ENCODE measurements at places on chromosomes 3 and 15.

- no peak for DNase-seq
Observed at GRCh38 chr15:80199869-80200268, 47.1 kb downstream of the FAH start.

- no peak for DNase-seq
Observed at GRCh38 chr15:94793641-94794040, 562.3 kb downstream of the MCTP2 start.

DNA sequence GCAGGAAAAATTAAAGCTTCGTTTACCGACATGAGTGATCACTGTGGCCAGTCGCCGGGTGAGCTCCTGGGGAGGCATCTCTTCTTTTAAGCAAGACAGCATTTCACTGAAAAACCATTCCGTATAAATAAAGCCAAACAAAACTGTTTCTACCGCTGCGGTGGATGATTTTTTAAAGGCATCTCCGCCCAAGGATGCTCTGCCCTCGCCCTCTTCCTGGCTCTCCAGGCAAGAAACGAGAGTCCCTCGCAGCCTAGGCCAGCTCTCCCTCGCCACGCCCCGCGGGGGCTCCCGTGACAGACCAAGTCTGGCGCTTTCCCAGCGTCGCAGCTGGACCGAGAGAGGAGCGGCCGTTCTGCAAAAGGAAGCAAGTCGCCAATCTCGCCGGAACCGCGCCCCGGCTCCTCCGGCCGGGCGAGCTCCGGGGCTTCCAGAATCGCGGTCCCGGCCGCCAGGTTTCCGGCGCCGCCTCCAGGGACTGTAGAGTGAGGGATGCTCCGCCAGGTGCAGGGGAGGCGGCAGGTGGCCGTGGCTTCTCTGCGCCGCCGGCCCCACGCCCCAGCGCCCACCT, 458 bp downstream of the MCF2L2 start:
- peak; percentile 74 for DNase-seq

- no peak for DNase-seq
Observed at GRCh38 chr3:110349295-110349694, 722.3 kb upstream of the NECTIN3 start.

- no peak for DNase-seq
Observed at GRCh38 chr3:101819649-101820206, 29.6 kb upstream of the NFKBIZ start.

DNA sequence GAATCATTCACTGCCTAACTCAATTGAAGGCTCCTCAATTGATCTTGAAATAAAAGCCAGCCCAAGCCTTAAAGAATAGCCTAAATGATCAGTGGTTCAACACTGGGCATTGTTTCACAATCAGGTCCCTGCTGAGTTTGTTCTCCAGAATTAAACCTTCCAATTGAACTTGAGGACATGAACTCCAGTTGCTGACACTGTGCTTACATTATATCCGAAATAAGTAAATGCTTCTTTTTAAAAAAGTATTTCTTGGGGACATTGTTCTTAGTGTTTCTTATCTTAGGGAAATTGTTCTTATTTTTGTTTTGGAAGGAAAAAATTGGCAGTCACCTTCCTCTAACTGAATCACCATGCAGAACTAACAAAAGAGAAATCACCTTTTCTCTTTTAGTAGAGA, 450.2 kb downstream of the RBMS3 start:
- no peak for DNase-seq

DNA sequence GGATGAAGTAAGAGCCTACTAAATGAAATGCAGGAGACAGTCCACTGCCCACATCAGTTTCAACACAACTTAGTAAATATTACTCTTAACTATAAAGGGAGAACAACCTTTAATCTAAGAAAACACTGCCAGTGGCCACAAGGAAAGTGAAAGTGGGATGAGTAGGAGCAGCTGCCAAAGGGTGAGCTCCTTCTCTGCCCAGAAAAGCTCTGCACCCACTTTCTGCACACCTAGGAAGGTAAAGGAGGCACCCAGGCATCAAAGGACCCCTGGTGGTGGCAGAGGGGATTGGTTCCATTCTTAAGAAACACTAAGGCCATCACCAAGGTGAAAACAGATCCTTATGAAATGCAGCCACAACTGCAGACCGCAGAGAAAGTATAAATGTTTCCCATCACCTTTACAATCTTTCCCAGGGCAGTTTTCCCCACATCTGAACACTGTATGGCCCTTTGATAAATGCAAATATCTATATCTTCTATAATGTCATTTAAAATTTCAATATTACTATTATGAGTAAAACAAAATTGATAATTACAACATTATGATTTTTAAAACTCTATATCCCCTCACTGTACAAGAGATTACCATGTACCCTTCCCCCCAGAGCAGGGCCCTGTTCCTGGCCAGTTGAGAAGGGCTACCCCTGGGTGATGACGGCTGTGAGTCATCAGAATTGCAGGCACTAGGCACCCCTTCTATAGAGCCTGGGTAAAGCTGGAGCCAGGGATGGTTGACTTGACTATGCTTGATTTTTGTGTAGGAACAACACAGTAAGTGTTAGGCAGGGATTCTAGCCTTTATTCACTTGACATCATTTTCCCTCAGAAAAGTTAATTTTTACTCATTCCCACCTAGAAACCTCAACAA, 92.0 kb downstream of the SNRK start:
- no peak for DNase-seq

GRCh38 chr15:70541511-70541910, 221.8 kb downstream of the UACA start:
- no peak for DNase-seq

DNA sequence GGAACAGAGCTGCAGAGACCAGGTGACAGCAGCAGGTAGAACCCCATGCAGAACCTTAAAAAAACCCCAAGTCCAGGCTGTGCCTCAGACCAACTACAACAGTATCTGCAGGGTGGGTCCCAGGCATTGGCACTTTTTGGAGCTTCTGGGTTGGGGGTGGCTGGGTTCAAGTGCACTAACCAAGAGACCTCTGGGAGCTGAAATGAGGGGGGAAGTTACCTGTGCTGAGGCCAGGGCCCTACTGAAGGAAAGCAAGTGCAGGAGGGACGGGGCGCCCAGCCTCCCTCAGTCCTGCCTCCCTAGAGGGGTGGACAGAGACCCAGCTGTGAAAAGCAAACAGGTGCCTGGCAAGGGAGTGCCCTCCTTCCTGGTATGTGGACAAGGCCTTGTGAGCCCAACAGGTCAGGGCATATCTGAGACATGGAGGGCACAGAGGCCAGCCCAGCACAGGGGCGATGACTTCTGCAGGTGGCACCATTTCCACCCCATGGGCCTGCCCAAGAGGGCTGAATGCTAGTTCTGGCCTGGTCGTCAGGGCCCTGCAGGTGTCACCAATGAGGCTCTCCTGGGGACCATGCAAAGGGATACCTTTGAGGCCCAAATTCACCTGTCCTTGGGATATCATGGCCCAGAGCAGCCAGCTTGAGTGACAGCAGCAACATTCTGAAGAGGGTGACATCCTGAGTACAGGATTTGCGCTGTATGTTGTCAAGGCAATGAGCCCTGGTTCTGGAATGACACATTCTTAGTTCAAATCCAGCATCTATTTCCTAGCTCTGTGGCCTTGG, 18.7 kb downstream of the CTSH start:
- DNase-seq: no peak

DNA sequence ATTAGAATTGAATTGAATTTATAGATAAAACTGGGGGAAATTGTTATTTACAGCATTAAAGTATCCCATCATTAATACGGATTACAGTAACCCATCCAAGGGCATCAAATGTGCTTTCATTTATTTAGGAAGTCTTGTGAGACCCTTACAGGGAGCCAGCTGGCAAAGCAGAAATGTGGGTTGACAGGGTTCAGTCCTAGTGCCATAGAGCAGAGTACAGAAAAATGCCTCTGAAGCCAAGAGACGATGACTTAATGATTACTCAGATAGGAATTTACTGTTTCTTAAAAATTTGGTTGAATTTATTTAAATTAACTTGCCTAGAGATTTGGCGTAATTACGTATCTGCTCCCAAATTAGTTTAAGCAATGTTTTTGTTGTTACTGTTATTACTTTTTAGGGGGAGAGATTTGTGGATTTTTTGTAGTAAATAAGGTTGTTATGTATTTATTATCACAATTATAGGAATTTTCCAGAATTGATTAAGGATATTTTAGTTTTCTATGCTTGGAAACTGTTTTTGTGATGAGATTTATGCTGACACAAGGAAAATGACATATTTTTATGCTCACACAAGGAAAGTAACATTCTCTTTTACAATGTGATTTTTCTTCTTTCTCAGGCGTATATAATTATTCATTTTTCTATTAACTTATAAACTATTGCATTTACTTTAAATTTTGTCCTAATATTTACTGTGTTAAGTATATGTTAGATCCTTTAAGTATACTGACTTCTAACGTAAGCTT, 152.0 kb downstream of the EPHA6 start:
- no peak for DNase-seq

GRCh38 chr15:49137861-49138260, 17.5 kb downstream of the COPS2 start:
- no peak for DNase-seq

GRCh38 chr15:78272316-78272715, 8.0 kb downstream of the DNAJA4 start:
- no peak for DNase-seq

DNA sequence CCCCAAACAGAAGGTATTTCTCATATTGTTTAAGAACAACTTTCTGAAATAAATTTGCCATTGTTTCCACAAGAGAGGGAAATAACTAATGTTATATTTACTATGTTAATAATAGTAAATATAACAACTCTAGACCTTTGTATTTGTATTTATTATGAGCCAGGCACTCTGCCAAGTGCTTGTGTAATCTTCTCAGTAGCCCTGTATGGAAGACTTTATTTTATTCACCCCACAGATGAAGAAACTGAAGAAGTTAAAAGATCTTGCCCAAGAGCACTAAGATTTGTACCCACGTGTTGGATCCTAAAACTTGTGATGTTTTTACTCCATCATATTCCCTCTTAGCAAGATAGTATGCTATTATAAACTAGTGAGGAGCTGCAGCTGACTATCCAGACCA, 12.0 kb upstream of the GNB4 start:
- DNase-seq: no peak

DNA sequence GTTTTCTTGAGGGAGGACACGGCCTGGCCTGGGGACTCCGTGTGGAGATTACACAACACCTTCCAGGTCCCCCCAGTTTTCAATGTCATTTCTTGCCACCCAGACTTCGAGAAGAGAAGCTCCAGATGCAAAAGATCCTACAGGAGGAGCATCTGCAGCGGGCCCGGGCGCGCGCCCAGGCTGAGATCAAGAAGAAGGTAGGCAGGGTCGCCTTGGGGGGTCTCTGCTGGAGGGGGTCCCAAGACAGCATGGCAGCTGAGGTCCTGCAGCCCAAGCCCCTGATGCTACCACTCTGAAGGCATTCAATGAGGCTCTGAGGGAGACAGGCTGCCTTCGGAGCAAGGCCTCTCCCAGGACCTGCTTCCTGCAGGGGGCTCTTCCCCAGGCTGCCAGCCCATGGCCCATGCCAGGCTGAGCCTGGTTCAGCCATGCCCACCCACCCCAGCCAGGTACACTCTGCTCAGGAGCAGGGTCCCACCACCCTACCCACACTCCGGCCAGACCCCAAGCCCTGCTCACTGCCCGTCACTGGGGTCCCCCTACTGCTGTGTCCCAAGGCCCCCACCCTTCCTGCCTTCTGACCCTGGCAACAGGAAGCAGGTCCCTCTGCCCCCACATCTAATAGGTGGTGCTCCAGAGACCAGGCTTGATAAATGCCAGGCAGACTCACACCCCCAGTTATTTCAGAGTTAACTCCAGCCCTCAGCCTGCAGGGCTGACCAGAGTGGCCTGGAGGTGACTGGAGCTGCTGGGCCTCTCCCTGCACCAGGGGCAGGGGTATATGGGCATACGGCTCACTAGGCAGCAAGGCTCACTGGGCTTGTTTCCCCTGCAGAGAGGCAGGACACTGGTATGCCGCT, 40.0 kb downstream of the ZXDC start:
- no peak for DNase-seq

- no peak for DNase-seq
Observed at GRCh38 chr3:29822071-29822470, 541.2 kb downstream of the RBMS3 start.

DNA sequence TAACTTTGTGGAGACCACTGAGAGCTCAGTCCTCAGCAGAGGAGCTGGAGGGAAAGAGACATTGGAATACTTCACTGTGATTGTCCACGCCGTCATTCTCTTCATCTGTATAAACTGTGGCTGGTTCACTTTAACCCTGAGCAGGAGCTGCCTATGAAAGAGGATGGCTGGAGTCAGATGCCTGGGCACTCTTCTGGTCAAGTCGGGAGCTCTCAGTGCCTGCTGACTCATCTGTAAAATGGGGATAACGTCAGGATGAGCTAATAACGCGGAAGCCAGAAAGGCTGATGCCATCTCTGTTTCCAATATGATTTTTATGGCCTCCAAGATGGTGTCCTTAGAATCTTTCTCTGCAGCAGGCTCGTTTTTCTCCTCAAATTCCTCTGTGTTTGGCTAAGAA, 51.6 kb upstream of the MRPS22 start:
- no peak for DNase-seq

GRCh38 chr15:99167640-99168039, 62.8 kb downstream of the SYNM start:
- no peak for DNase-seq

DNA sequence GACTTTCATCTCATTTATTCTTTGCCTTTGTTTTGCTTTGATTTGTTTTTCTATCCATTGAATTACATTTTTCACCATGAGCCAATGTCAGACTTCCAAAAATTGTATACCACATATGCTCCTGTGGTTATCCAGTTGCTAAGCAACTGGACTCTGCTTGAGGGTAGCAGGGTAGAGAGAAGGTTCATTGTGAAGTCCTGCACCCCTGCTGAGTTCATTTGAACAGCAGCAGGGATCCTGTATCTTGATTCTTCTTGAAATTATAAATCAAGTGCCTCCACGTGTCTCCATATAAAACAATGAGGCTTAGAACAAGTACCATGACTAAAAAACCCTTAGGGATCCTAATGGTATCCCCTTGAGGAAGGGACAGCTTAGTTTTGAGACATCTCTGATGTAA, 449.3 kb downstream of the ROBO2 start:
- DNase-seq: no peak

DNA sequence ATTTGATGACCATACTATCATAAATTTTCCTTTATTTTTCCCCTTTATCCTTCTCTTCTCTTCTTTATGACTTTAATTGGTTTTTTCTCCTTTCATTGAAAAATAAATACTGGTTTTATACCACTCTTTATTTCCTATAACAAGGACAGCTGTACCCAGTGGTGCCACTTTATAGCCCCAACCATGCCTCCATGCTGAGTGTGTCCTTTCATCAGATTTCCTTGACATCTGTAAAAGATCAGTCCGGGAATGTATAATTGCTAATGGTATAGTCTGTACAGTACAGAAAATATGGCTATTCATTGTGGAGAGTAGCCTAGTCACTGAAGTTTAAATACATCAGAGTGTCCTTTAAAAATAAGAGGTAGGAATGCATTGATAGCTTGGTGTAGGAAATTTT, 74.6 kb downstream of the EPHA3 start:
- no peak for DNase-seq

- no peak for DNase-seq
Observed at GRCh38 chr3:176523114-176523513, 674.2 kb downstream of the TBL1XR1 start.

GRCh38 chr3:122913539-122914100, 113.9 kb downstream of the SEMA5B start:
- no peak for DNase-seq

GRCh38 chr3:178568155-178568731, 32.0 kb downstream of the KCNMB2 start:
- peak; percentile 26 for DNase-seq

- peak; percentile 59 for DNase-seq
Observed at GRCh38 chr15:92683511-92683834, 27.9 kb upstream of the FAM174B start.
